Lung microvascular endothelial cell (primary cell): ENCODE measurements at places on chromosomes 3 and 15. TPM values are rescaled to one million over a fixed set of nuclear protein-coding genes. Genes with fewer than 3 reads are reported as not detected.
A peak's percentile ranks its signal among the peaks of the same experiment; 100 is the strongest.

The MUSTN1 gene
- 0.20 TPM in 1 of 2 replicates, not detected in the other for total RNA-seq

The KIF15 gene
- total RNA-seq, result 1.6 and 4.8 TPM in 2 replicates

The CHAC1 gene
- total RNA-seq, result 2.4 and 4.8 TPM in 2 replicates

The KLHDC8B gene
- total RNA-seq, result 46.9 and 144 TPM in 2 replicates

The APBA2 gene
- 17.4 and 25.2 TPM in 2 replicates for total RNA-seq

The MYH15 gene
- total RNA-seq, result under 0.01 TPM in 2 replicates

- no peak for DNase-seq
These were observed 83.5 kb upstream of the NAALADL2 start for GRCh38 chr3:174775603-174776002.

DNA sequence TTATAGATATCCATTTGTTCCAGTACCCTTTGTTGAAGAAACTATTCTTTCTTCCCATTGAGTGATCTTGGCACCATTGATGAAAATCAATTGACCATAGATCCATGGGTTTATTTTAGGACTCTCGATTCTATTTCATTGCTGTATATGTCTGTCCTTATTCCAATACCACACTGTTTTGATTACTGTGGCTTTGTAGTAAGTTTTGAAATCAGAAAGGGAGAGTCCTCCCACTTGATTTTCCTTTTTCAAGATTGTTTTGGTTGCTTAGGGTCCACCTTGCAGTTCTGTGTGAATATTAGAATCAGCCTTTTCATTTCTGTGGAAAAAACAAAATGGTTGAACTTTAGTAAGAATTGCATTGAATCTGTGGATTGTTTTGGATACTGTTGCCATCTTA is 20.6 kb upstream of the IL20RB start:
- DNase-seq, result peak; percentile 29

- no peak for DNase-seq
These were observed 83.5 kb downstream of the EOMES start for GRCh38 chr3:27638594-27638993.

DNA sequence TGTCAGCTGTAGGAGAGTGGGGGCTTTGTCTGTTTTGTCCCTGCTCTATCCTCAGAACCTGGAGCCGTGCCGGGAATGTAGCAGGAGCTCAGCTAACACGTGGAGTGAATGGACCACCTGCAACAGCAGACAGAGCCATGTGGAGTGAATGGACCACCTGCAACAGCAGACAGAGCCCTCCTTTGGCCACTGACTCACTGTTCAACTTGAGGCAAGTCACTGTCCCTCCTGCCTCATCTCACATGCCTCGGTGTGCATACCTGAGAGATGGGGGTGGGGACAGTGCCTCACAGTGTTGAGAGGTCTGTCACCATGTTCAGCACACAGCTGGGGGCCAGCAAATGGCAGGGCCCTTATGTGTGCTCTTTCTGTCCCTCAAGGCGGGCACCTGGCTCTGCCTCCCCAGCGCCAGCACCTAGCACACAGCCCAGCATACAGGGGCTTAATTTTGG is 27.9 kb downstream of the FEM1B start:
- DNase-seq, result no peak

GRCh38 chr3:135197856-135198255 is 402.8 kb downstream of the EPHB1 start:
- DNase-seq, result no peak

DNA sequence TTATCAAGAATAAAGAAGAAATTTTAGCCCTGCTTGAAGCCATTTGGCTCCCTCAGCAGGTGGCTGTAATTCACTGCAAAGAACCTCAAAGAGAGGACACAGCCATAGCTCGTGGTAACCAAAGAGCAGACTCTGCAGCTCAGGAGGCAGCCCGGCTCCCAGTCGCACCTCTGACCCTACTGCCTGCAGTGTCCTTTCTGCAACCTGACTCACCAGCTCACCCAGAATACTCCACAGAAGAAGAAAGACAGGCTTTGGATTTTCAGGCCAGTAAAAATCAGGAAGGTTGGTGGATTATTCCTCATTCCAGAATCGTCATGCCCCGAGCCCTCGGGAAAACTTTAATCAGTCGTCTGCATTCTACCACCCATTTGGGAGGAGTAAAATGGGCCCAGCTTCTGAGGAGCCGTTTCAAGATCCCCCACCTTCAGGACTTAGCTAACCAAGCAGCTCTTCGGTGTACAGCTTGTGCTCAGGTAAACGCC is 38.6 kb downstream of the ZBTB11 start:
- DNase-seq, result no peak

- peak; percentile 10 for DNase-seq
These were observed 917.1 kb downstream of the PLOD2 start for GRCh38 chr3:145243875-145244274.

- peak; percentile 39 for DNase-seq
These were observed 28.7 kb downstream of the LRRK1 start for GRCh38 chr15:100947760-100948429.

DNA sequence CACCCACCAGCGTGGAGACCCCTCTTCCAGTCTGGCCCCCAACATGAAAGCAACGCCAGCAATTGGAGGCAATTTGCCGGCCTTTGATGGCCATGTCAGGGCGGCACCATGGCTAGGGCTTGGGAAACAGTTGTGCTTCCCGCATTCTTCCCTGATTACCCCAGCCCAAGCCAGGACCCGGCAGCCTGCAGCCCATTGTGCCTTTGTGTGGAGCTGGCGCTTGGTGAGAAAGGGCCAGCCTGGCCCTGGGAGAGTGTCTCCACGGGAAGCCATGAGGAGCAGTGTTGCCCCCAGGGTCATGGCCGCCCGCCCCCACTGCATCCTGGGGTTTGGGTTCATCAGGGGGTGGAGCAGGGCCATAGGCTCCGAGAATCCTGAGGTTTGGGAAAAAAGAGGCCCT is 66.0 kb downstream of the DNAJB8 start:
- no peak for DNase-seq

DNA sequence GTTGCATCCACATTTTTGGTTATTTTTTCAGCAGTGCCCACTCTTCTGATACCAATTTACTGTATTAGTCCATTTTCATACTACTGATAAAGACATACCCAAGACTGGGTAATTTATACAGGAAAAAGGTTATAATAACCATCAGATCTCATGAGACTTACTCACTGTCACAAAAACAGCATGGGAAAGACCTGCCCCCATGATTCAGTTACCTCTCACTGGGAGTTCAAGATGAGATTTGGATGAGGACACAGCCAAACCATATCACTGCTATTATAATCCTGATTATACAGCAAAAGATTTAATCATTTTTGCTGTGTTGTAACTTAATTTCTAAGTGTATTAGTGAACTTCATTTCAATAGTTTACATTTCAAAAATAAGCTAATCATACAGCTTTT is 6.6 kb downstream of the ZBED2 start:
- no peak for DNase-seq

- no peak for DNase-seq
These were observed 331.8 kb downstream of the ERC2 start for GRCh38 chr3:56136514-56136913.

GRCh38 chr3:143830063-143830462 is 18.2 kb downstream of the SLC9A9 start:
- DNase-seq, result peak; percentile 3

- DNase-seq, result no peak
These were observed 131.1 kb downstream of the ADAMTSL3 start for GRCh38 chr15:83784975-83785374.

DNA sequence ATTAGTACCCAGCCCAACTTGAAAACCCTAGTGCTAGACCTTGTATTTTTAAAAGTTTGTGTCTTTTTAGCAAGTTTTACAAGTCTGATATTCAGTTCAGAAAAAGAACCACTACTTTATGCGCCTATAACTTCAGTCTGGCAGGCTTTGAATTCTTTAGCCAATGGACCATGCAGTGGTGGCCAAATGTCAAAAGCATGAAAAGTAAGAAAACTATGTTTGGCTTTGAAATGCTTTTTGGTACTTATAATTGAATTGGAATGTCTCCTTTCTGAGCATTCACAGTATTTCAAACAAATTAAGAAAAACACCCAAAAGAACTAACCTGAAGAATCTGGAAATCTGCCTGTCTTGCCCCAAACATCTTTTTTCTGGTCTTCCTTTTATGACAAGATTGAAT is 12.8 kb downstream of the WDR48 start:
- no peak for DNase-seq

DNA sequence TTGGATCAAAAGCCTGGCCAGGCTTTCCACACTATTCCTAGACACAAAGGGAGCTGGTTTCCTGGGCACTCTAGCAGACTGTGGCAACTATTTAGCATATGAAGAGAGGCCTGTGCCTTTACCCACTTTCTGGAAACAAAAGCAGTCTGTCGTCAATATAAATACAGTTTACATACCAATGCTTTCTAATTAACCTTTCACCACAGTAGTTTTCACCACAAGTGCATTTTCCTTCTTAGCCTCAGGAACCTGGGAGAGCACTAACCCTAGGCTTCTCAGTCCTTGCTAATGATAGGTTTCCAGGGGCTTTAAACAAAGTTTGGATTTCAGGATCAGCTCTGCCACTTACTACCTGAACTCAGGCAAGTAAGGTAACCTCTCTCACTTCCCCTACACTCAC is 499.1 kb downstream of the MAGI1 start:
- DNase-seq, result no peak

- no peak for DNase-seq
These were observed 24.4 kb downstream of the SELENOT start for GRCh38 chr3:150627557-150627956.

DNA sequence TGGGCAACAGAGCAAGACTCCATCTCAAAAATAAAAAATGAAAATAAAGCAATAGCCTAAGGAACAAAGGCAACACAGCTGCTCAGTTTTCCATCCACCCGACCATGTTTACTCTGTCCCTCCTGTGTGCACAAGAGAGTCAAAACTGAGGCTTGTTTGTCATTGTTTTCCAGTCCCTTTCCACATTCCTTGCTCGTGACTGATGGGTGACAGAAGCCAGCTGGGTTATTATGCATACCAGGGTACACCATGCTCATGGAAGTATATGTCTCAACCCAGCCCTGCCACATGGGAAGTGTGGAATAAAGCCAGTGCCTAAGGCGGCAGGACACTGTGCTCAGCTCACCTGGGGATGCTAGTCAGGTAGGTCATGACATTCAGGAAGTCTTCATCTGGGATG is 49.5 kb downstream of the MCF2L2 start:
- DNase-seq, result no peak

GRCh38 chr3:131917006-131917405 is 117.8 kb downstream of the CPNE4 start:
- no peak for DNase-seq

- DNase-seq, result peak; percentile 100
These were observed 46.4 kb upstream of the HES1 start for GRCh38 chr3:194089357-194090177.

- no peak for DNase-seq
These were observed 75.5 kb downstream of the SPATA16 start for GRCh38 chr3:173065543-173065981.

- DNase-seq, result peak; percentile 64
These were observed 45.7 kb upstream of the RAB6B start for GRCh38 chr3:133941415-133941821.

DNA sequence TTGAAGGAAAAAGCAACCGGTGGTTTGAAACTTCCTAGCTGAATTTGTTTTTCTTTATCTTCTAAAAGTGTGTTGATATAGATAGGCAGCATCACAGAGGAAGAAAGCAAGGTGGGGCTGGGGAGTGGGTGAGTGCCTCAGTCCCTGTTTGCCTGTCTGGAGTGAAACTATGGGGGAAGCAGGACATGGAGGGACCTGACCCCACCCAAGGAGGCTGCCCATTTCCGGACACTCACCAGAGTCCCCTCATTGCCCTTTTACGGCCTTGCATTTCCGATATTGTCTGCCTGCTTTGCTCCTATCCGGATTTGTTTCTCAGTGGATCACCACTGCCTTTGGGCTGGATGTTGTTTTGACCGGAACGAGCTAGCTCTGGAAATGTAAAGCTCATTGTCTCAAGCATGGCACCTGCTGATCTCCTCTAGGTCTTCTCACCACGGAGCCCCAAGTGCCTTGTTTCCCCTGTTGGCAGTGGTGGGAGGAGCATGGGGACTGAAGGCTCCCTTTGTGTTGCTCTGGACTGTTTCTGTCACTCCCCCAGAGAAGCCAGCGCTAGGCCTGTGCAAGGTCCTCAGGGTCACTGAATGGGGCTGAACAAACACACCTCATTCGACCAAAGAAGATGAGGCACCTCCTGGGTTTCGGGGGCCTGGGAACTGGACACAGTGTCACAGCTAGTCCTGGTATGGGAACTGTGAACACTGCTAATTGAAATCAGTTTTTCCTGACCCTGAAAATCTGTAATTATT is 7.0 kb downstream of the CLDN11 start:
- peak; percentile 57 for DNase-seq

- no peak for DNase-seq
These were observed 30.5 kb upstream of the ATP13A3 start for GRCh38 chr3:194517333-194517732.

DNA sequence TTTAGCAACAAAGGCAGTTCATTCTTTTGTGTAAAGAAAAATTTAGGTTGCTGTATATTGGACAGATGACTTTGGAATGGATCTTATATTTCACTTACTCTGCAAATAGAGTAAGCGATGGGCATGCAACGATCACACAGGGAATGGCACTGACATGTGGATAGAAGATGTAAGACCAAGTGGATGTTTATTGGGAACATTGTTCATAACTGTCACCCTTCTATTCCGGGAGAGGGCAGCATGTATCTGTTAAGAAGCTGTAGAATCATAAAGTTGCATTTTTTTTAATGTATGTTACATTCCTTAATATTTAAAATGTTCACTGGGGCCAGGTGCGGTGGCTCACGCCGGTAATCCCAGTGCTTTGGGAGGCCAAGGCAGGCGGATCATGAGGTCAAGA is 41.2 kb downstream of the HPS3 start:
- no peak for DNase-seq

DNA sequence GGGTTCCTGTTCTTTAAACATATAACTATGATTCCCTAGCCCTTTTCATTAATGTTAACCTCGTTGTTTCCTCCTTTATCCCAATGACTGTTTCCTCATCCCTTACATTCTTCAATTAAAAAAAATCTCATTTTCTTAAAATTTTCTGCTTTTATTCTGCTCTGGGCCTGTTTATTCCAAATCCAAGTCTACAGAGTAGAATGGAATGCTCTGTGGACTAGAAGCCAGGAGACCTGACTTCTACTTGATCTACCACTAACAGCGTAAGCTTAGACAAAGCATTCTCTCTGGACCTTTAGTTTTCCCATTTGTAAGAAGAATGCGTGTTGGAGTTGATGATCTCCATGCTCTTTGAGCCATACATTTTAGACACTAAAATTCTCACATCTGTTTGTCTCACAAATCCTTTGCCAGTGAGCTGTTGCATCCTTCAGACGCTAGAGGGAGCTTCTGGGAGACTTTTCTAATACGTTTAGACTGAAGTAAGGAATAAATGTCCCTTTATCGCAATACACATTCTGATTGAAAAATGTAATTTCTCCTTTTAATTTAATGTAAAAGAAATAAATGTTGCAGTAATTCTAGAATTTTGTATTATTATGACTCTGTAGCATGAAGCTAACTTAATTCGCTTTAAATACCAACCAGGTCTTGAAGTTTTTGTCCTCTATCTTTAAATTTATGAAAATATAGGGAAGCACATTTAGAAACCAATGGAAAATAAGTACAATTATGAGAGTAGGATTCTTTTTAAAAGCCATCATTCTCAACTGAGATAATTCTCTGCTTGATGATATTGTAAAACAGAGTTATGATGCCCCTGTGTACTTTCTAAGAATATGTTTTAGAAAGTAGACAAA is 21.7 kb upstream of the GMNC start:
- DNase-seq, result peak; percentile 65

GRCh38 chr3:14366248-14366647 is 36.2 kb upstream of the SLC6A6 start:
- DNase-seq, result no peak

GRCh38 chr3:149327156-149327555 is 6.3 kb downstream of the TM4SF18 start:
- no peak for DNase-seq
